ENCODE measurements at places on chromosomes 11 and 22. TPM values are rescaled to one million over a fixed set of nuclear protein-coding genes. Genes with fewer than 3 reads are reported as not detected.

DNA sequence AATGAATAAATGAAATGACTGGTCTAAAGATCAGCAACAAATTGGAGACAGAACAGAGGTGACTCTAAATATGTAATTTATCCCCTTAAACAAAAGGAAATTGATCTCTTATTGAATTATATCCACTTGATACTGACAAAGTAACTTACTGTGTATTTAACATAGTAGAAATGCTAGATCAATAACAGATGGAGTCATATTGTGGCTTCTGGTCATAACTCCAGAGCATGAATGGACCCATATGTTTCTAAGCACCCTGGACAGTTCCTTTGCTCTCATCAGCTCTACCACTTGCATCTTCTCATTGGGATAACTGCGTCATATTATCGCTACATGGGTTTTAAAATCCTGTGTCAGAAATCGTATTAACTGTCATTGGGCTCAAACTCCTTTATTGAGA is 222.3 kb downstream of the ETS1 start:
- no peaks in the 10 kb centered on the region for H3K27me3 ChIP-seq
- no peak overlapping the region for H3K4me3 ChIP-seq
- DNase-seq: no peak
- H3K36me3 ChIP-seq: no peaks in the 10 kb centered on the region
- H3K27ac ChIP-seq: no peak overlapping the region

DNA sequence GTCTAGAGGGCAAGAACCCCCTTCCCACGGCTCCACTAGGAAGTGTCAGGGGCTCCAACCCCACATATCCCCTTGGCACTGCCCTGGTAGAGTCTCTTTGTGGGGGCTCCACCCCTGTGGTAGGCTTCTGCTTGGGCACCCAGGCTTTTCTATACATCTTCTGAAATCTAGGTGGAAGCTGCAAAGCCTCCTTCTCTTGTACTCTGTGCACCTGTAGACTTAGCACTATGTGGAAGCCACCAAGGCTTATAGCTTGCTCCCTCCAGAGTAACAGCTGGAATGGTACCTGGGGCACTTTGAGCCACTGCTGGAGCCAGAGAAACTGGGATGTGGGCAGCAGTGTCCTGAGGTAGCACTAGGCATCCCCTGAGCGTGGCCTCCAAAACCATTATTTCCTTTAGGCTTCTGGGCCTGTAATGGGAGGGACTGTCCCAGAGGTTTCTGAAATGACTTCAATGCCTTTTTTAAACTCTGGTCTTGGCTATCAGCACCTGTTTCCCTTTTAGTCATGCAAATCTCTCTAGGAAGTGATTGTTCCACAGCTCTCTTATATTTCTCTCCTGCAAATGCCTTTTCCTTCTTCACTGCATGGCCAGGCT is 68.4 kb downstream of the TRAF6 start:
- no peak overlapping the region for H3K4me3 ChIP-seq
- no peak overlapping the region for H3K27ac ChIP-seq
- no peak for DNase-seq
- no peaks in the 10 kb centered on the region for H3K36me3 ChIP-seq
- no peaks in the 10 kb centered on the region for H3K27me3 ChIP-seq
- no peaks in the 10 kb centered on the region for H3K4me1 ChIP-seq

DNA sequence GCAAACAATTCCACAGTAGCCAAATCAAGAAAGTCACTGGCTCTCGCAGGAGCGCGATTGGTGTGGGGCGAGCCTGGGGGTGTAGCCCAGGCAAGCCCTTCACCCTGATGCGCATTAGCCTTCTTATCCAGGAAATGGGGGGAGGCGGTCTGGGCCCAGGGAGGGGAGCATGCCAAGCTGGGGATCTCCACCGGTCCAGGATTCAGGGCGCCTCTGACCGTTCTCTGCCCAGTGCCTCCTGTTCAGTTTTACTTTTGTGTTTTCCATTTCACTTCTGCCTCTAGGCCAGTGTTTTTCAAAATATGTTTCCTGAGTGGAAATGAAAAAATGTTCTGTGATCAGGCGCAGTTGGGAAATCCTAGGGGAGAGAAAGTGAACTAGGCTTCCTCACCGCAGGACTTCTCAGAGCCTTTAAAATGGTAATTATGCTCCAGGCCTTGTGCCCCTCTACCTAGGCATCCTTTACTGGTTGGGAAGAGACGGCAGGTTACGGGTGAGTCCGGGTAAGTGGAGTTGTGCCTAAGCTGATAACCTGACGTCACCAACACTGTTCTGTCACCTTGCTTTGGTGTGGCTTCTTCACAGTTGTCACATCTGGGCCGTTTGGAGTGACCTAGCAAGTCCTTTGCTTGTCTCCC is 18.4 kb downstream of the LRP5 start:
- peaks cover 71% of the 10 kb centered on the region for H3K4me1 ChIP-seq
- peak overlapping the region; percentile 33 for H3K27ac ChIP-seq
- no peak overlapping the region for H3K4me3 ChIP-seq
- DNase-seq: peak; percentile 63

Gene TECTA
- polyA plus RNA-seq: not detected

GRCh38 chr22:24486501-24486921 is 8.6 kb upstream of the UPB1 start:
- no peak for DNase-seq
- no peak overlapping the region for H3K4me3 ChIP-seq
- H3K36me3 ChIP-seq: no peaks in the 10 kb centered on the region
- H3K4me1 ChIP-seq: peaks cover 12% of the 10 kb centered on the region
- H3K27me3 ChIP-seq: no peaks in the 10 kb centered on the region

Gene MN1
- polyA plus RNA-seq: 0.85 TPM

Gene SLN
- not detected for polyA plus RNA-seq
